ENCODE measurements at places on chromosomes 16 and 17. TPM values are rescaled to one million over a fixed set of nuclear protein-coding genes. Genes with fewer than 3 reads are reported as not detected.

DNA sequence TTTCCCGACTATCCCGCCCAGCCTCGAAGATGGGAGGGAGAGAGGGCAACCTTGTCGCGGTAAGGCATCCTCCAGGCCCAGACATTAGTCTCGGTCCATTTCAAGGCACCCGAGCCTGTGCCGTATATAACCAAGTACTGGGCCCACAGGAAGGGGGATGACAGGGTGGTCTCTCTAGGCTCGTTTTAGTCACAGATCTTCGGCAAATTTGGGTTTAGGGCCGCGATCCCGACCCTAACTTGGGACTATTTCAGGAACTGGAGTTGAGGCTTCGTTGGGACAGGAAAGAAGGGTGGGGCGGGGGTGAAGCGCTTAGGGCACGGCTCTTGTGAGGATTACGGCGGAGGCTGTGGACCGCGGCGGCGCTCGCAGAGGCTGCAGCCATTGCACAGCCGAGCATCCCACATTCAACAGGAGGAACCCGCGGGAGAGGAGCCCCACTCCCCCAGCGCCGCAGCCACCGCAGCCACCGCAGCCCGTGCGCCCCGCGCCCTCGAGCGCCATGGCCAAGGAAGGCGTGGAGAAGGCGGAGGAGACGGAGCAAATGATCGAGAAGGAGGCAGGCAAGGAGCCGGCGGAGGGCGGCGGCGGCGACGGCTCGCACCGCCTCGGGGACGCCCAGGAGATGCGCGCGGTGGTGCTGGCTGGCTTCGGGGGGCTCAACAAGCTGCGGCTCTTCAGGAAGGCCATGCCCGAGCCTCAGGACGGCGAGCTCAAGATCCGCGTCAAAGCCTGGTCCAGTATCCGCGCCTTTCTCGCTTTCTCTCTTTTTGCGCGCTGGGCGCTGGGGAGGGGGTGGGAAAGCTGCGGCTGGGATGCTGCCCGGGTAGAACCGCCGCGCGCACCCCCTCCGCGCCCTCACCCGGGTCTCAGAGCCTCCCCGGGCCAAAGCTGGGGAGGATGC, at the start of gene VAT1L:
TSS of gene VAT1L (plus strand) at position 384 of the 904 bp plus-strand sequence. CDS start at position 503, 119 bp downstream.
- no peak for DNase-seq

DNA sequence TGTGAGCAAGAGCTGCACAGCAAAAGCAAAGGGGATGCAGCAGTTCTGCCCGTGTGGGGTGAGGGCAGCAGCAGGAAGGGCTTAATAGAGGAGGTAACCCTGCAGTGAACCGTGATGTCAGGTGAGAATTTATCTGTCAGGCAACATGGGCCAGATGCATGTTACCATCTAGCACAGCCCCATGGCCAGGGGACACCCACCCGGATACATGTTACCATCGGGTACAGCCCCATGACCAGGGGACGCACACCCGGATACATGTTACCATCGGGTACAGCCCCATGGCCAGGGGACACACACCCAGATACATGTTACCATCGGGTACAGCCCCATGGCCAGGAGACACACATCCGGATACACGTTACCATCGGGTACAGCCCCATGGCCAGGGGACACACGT, 99.4 kb downstream of the RBFOX3 start:
- DNase-seq = no peak

DNA sequence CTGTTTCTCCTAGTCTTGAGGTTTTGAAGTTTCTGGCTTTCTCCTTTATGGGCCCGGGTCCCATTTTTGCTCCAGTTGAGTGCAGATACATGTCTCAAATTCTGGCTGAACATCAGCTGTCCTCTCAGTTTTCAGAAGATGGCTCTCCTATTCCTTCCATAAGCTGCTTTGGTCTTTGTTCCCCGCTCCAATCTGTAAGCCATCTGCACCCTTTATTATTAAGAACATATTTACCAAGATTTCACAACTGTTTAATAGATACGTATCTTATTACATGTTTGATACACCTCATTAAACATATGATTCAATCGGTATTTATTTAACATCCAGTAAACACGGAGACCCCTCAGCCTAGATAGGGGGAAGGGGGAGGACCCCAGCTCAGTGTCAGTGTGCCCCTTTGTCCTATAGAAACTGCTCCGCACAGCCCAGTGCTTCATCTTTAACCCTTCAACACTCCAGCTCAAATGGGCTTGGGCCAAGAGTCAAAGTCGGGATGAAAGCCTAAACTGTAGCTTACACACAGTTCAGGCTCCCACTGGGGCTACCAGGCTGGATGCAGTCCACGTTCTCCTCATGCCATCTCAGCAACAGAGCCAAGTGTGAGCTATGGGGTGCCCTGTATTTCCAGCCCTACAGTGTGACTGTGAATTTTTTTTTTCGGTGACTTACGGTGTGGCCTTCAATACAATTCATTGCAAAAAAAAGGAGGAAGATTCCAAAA, 166.0 kb upstream of the ZFHX3 start:
- DNase-seq = no peak

The PTGES3L gene
- total RNA-seq = 51.2 TPM

The HNF1B gene
- not detected for total RNA-seq

GRCh38 chr16:78275420-78275819, 176.0 kb downstream of the WWOX start:
- no peak for DNase-seq

The ADAM11 gene
- 1.00 TPM for total RNA-seq

The EFNB3 gene
- 0.78 TPM for total RNA-seq

GRCh38 chr17:80063830-80064585, 27.6 kb downstream of the CCDC40 start:
- DNase-seq = no peak

GRCh38 chr16:88651276-88651988, 579 bp upstream of the CYBA start:
- DNase-seq = peak; percentile 88

DNA sequence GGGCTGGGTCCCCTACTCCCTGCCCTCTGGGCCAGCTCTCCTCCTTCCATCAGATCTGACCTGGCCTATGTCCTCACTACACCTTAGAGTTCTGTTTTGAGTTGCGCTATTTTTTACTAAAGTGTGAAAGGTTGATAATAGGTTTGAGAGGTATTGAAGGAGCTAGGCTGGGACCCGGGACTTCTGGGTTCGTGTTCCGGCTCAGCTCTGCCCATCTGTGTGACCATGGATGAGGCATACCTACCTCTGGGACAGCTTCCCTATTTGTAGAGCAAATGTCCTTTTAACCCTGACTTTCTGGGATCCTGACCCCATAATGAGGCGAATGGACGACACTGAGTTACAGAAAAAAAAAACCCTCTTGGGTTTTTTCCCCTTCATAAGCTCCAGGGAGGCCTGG, 36.0 kb downstream of the IL21R start:
- DNase-seq = no peak

- no peak for DNase-seq
Measured at GRCh38 chr17:58694826-58695225, 2.4 kb downstream of the RAD51C start.

- no peak for DNase-seq
Measured at GRCh38 chr16:72913551-72913950, 134.4 kb downstream of the ZFHX3 start.

- peak; percentile 84 for DNase-seq
Measured at GRCh38 chr17:44331249-44331760, 6.7 kb upstream of the SLC25A39 start.

The SLC12A3 gene
- total RNA-seq = not detected

The ADAD2 gene
- 0.24 TPM for total RNA-seq

The CSF3 gene
- not detected for total RNA-seq

DNA sequence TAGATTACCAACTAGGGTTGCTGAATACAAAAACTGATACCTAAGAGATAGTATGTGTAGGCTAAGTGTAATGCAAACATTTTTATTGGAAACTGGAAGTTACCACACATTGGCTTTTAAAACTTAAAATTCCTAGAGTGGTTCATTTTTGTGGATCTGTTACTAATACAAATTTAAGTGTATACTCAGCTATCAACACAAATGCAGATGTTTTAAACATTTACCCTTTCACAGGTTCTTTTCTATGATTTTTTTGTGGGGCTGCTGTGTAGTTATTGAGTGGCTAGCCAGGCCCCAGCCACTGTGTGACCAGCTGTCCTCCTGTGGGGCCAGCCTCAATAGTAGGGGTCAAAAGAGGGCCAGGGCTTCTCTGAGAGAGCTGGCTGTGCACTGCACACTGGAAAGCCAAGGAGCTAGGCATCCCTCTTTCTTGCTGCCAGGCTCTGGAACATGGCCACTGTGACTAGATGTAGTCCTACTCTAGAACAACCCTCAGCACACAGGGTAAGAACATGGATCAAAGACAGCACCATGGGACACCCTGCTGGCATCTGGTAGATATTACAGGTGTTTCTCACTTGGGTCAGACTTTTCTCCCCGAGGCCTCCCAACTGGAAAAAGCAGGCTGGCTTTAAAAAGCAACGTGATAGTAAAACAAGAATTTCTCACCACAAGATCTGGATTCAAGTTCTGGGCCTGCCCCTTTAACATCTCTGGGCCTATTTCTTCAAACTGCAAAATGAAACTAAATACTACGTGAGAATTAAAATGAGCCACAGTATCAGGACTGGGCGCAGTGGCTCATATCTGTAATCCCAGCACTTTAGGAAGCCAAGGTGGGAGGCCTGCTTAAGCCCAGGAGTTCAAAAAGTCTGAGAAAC, 7.3 kb upstream of the VEZF1 start:
- DNase-seq = peak; percentile 78

DNA sequence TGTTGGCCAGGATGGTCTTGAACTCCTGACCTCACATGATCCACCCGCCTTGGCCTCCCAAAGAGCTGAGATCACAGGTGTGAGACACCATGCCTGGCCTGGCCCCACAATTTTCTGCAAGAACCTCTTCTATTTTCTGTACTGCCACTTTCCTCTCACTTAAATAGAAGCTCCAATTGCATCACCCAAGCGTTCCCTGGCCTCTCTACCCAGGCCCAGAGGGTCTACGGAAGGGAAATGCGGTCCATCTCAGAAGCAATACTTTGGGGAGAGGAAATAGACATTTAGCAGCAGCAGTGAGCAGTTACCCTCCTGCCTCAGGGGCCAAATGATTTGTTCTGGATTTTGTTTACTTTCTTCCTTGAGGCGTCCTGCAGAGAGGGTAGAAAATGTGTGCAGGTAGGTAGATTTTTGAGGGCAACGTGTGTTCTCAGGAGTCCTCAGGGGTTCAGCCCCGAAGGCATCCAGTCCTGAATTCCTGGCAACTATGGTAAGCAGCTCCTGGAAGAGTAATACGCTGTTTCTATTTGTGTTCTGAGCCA, 11.0 kb downstream of the SLC6A4 start:
- DNase-seq = no peak

The SLFN14 gene
- total RNA-seq = 0.08 TPM
